Activated CD4-positive, alpha-beta T cell treated with anti-CD3 and anti-CD28 coated beads, Interleukin-2, amount 50 U/mL, for 4 hours (primary cell): ENCODE measurements at places on chromosomes 3 and 15.

DNA sequence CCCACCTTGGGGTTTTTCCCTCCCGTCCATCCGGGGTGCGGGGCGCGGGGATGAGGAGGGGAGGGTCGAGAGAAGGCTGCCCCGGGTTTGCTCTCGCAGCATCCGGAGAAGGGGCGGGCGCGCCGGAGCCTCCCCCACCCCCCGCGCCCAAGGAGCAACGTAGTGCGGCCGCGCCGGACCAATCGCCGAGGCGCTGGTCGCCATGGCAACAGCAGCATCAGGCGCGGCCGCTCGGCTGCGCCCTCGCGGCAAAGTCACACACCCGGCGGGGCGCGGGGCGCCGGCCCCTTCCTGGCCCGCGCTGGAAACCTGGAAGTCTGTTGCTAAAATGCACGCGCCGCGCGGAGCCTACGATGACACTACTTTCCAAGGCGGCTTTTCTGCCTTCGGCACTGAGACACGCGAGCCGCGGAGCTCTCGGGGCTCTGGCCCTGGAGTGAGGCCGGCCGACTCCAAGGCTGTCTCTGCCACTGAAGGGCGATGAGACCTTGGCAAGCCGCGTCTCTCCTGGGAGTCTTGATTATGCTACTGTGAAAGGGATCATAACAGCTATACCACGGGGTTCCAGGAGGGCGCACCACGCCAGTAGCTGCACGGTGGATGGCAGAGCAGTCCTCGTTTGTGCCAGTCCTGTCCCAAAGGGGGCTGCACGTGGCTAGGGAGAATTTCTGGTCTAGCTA lies at the start of gene IQSEC1:
TSS of gene IQSEC1 (minus strand) at position 104 of the 680 bp plus-strand sequence. CDS start 415 bp downstream, outside the sequence.
- DNase-seq, result peak; percentile 36

DNA sequence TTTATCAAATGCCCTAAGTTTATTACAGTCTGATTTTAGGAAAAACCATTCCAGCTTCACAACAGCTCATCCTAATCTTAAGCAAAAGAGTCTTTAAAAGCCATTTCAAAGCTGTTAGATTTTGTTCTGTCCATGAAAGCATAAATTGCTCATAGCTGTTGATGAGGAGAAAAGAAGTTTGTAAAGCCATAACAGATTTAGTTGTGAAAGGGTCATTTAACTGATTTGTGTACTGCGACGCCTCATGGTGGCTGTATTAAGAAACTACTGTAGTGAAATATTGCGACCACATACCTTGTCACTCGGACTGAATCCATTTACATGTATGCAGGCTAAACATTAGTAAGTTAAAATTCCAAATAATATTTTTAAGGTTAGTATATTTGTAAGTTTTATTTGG lies 20.9 kb downstream of the BBX start:
- no peak for DNase-seq

GRCh38 chr3:15065550-15066007 lies 464 bp upstream of the MRPS25 start:
- no peak for DNase-seq

DNA sequence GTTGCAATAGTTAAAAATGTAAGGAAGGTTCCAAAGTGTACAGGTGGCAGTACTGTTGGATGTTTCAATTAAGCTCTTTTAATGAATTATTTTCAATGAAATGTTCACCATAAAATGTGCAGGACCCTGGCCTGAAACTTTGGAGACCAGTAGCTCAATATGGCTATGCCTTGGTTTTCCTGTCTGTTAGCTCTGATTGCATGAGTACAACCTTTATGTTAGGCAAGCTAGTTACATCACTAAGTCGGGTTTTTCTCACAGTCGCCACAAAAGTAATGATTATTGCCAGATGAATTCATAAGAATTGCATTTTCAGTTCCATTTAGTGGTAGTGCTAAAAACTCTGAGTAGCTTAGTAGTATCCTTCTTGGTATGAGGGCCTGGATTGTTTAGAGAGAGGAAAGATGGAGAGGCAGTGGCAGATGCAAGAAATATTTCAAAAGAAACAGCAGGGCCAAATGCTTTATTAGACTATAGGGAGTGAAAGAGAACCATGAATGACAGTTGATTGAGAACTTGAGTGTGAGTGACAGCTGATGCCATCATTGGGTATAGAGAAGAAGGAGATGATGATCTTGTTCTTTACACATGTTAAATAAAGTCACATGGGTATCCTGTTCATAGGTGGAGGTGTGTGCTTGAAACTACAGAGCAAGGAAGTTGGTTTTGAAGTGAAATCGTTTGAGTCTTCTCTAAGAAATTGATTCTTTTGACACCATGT lies 109.5 kb downstream of the AKAP13 start:
- no peak for DNase-seq

- DNase-seq, result no peak
Measured at GRCh38 chr3:171186817-171187500, 160.4 kb upstream of the SLC2A2 start.

DNA sequence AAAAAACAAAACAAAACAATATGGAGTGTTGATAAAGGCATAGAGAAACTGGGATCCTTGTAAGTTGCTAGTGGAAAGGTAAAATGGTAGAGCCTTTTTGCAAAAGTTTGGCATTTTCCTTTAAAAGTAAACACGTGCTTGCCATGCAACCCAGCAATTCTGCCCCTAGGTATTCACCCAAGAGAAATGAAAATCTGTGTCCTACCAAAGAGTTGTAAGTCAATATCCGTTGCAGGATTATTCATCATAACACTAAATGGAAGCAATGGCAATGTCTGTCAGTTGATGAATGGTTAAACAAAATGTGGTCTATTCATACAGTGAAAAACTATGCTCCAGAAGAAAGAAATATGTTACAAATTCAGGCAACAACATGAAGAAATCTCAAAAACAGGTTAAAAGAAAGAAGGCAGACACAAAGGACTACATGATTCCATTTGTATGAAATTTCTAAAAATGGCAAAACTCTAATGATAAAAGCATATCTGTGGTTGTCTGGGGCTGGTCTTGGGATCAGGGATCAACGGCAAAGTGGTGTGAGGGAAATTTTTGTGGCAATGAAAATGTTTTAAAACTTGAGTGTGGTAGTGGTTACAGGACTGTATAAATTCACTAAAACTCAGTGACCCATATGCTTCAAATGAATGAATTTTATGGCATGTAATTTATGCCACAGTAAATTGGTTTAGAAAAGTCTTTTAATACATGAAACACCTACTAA lies 229.6 kb downstream of the OPA1 start:
- no peak for DNase-seq

DNA sequence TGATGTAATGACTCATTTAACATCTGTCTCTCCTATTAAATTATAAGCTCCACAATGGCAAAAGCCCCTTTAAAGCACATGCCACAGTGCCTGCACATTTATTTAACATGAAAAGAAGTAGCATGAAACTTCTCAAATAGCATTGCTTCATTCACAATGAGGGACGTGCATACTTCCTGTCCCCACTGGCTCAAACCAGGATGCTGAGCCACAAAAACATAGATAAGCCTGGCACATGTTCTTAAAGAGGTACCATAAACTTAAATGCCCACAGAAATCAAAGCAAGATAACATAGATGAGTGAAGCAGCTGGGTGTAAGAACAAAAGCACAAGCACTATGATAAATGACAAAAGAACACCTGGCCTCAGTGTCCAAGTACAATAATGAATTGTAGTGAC lies 3.8 kb downstream of the TP53BP1 start:
- DNase-seq, result no peak

DNA sequence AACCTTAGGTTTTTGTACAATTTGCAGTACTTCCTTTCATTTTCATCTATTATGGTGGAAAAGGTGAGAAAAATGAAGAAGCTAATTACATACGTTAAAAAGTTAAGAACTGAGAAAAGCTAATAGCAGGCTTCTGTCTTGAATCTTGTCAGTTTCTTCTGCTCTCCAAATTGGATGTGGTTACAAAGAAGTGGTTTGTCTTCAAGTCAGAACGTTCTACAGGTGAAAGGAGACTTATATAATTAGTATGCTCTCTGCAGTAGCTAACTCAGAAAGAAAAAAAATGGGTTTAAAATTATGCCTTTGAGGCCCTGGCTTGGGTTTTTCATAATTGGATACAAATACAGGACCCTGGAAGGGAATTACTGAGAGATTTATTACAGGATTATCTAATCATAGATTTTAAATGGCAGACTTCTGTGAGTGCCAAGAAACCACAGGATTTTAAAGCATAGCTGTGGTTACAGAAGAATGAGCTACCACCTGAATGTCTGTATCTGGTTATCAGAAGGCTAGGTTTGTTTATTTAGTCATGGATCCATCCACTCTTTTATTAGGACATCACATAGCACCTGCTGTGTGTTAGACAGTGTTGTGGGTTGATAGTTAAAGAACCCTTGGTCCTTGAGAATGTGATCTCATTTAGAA lies 528.1 kb upstream of the MCTP2 start:
- DNase-seq, result no peak

GRCh38 chr3:134699141-134699711 lies 48.4 kb upstream of the KY start:
- no peak for DNase-seq

DNA sequence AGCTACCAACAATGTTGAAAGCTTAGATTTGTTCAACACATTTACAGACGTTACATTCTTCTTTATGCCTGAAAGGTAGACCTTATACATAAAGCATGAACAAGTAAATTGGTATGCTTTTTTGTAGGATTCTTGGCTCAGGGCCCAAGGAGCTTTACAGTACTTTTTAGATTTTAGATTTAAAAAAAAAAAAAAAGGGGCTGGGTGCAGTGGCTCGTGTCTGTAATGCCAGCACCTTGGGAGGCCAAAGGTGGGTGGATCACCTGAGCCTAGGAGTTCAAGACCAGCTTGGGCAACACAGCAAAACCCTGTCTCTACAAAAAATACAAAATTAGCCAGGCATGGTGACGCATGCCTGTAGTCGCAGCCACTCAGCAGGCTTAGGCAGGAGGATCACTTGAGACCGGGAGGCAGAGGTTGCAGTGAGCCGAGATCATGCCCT lies 39.7 kb downstream of the MEF2A start:
- no peak for DNase-seq

GRCh38 chr15:39084674-39085530 lies 496.0 kb upstream of the THBS1 start:
- no peak for DNase-seq

- DNase-seq, result no peak
Measured at GRCh38 chr15:63054281-63054683, 11.7 kb downstream of the TPM1 start.

GRCh38 chr15:80761754-80762153 lies 17.4 kb upstream of the CEMIP start:
- DNase-seq, result no peak

DNA sequence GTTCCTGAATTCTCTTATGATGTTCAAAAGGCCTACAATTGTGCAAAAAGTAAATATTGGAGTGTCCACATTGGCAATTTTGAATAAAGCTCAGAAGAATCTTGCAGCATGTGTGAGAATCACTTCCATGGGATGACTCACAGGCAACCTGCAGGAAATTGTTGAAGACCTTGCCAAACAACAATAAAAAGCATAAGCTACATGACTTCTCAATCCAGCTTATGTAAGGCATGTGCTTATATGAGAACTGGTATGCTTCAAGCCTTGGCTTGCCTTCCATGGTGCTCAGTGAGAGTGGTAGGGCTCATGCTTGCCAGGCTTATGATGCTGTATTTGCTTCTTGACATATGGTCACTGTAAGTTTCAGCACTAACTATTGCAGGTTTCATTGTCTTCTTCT lies 18.4 kb upstream of the BCHE start:
- DNase-seq, result no peak

DNA sequence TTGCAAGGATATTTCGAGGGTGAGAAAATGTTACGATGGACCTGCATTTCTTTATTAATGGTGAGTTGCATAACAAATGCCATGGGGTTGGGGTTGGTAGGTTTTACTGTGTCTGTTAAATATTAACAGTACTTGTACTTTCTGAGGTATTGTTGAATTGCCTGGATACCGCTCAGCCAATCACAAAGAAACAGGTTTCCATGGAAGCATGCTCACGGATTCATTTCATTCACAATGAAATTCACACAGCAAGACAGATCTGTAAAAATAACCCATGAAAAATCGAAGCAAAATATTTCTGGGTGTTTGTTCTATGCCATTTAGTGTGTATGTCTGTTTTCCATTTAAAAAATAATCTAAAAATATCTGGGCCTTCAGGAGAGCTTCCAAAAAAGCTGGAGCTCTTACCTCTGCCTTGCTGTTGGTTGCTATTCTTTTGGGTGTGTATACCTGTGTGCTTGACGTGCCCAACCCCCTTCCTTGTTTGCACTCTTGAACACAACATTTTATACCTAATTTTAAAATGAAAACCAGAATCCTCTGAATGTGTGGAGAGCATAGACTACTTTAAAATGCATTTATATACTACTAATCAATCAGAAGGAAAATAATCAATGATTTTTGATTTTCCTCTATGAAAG lies 479.8 kb upstream of the TBL1XR1 start:
- DNase-seq, result no peak

- no peak for DNase-seq
Measured at GRCh38 chr15:90421527-90421926, 33.5 kb downstream of the IQGAP1 start.

- DNase-seq, result no peak
Measured at GRCh38 chr3:126659915-126660886, 5.3 kb upstream of the TXNRD3 start.

- DNase-seq, result no peak
Measured at GRCh38 chr15:62964251-62964650, 78.3 kb upstream of the TPM1 start.

- no peak for DNase-seq
Measured at GRCh38 chr3:160312014-160312624, 86.9 kb downstream of the C3orf80 start.

GRCh38 chr3:171731691-171732090 lies 78.6 kb downstream of the PLD1 start:
- DNase-seq, result no peak

- peak; percentile 54 for DNase-seq
Measured at GRCh38 chr3:10192953-10193691, 28.4 kb downstream of the IRAK2 start.

- peak; percentile 74 for DNase-seq
Measured at GRCh38 chr3:184540777-184541681, 20.6 kb upstream of the EPHB3 start.

- DNase-seq, result no peak
Measured at GRCh38 chr3:17384567-17385296, 357.7 kb downstream of the TBC1D5 start.

DNA sequence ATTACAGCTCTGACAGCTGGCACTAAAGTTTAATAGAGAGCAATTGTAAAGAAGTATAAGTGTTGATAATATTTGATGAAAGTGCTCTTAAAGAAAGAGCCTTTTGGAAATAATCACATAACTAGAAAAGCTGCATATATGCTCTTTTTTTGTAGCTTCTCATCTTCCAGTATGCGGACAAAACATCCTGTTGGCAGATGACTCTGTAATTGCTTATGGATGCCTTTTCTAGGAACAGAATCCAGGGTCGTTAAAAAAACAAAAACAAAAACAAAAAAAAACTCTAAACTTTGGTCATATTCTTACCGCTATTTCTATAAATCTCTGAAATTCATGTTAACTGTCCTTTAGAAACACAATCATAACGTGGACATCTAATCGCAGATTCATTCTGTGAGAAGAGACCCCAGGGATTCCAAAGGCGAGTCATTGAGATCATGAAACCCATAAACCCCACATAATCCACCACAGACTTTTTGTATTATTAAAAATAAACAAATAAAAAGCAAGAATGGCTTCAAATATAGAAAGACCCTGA lies 109.8 kb downstream of the EPHA3 start:
- no peak for DNase-seq
